ENCODE measurements at places on chromosomes 4 and X. TPM values are rescaled to one million over a fixed set of nuclear protein-coding genes. Genes with fewer than 3 reads are reported as not detected.

Gene UBQLN2
- 34.7 TPM for total RNA-seq

Gene WWC2
- 20.3 TPM for total RNA-seq

Gene STIM2
- total RNA-seq: 37.2 TPM

Gene KIF4A
- total RNA-seq: 4.1 TPM

Gene MAGEC2
- not detected for total RNA-seq

Gene COX18
- 20.0 TPM for total RNA-seq

Gene NKX3-2
- total RNA-seq: not detected

Gene SYP
- 121 TPM for total RNA-seq

Gene PAGE5
- total RNA-seq: not detected

Gene HEPH
- total RNA-seq: 4.7 TPM

Gene GABRQ
- total RNA-seq: 1.3 TPM

Gene GRIA3
- 101 TPM for total RNA-seq

Gene CLGN
- total RNA-seq: 5.0 TPM

Gene SPACA5
- not detected for total RNA-seq

Gene VSIG4
- 14.7 TPM for total RNA-seq

Gene RNF175
- 35.1 TPM for total RNA-seq

Gene SMR3B
- not detected for total RNA-seq

Gene ZNF157
- total RNA-seq: 5.0 TPM

Gene CT45A10
- total RNA-seq: not detected

Gene GPR34
- total RNA-seq: 5.6 TPM

Gene HPGD
- 2.8 TPM for total RNA-seq

Gene AKAP4
- not detected for total RNA-seq

Gene FRAS1
- total RNA-seq: 16.0 TPM
